ENCODE measurements at places on chromosomes 3 and 15.

DNA sequence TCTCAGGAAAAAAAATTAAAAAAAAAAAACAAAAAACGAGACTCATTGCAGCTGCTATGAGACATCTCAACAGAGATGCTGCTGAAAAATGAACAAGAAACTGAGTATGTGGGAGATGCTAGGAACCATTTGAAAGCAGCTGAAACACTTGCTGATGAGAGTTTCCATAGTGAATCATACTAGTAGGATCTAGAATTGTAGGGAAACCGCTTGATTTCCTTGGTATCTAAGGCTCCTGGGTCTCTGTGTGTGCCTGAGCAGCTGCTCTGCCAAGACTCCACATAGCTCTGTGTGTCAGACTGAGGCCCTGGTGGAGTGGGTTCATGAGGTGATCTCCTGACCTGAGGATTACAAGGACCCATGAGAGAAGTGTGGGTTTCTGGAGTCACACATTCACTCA is 313.4 kb upstream of the NECTIN3 start:
- no peak for DNase-seq

GRCh38 chr3:73096169-73096568 is 34.7 kb downstream of the EBLN2 start:
- DNase-seq, result no peak

GRCh38 chr15:25717127-25717456 is 146.0 kb downstream of the ATP10A start:
- no peak for DNase-seq

- DNase-seq, result no peak
Observed at GRCh38 chr3:119541547-119541946, 17.9 kb downstream of the CD80 start.

DNA sequence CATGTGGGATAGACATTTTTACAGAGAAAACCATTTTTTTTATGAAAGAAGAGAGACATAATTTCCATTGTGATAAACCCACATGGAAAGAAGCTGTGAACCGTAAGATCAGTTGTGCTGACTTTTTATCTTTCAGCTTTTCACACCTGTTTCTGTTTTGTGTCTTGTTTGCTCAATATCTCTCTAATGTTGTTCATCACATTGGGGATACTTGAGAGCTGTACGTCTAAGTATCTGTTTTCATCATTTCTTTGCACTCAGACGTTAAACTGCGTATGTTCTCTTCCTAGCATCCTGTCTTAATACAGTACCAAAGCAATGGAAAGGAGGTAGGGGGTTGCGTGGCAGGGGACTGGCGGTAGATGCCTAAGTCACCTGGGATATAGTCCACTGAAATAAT is 449.0 kb downstream of the NAALADL2 start:
- no peak for DNase-seq

GRCh38 chr3:146517684-146518435 is 26.5 kb downstream of the PLSCR1 start:
- DNase-seq, result no peak

- no peak for DNase-seq
Observed at GRCh38 chr3:173096994-173097785, 43.8 kb downstream of the SPATA16 start.

DNA sequence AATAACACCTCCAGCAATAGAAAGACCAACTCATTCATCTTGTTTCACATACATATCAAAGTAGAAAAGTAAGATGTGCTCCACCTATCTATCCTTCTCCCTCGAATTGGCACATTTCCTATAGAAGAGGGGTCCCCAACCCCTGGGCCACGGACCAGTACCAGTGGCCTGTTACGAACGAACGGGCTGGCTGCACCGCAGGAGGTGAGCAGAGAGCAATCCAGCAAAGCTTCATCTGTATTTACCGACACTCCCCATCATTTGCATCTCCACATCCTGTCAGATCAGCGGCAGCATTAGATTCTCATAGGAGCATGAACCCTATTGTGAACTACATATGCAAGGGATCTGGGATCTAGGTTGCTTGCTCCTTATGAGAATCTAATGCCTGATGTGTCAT is 95.0 kb upstream of the CGNL1 start:
- DNase-seq, result no peak

DNA sequence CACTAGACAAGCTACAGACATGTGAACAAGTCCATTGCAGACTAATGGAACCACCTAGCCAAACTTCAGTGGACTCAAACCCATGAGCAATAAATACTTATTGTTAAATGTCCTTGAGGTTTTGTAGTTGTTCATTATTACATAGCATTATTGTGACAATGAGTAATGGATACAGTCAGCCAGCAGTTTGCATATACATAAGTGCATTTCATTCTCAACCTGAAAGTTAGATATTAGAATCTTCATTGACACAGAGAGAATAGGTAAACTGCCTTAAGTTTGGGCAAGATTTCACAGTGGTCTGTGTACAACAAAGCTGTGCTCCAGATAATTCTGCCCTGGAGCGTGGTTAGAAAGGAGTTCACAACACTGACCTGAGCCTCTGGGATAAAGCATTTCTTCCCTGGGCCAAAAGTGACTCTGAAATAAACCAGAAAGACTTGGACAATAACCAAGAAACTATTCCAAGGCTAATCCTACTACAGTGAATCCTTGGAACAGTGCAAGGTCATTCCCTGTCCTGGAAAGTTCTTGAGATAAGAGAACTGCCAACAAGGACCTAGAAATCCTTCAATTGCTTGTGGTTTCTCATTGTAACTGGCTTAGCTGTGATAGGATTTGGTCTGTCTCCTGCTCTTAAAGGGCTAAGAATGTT is 225.5 kb upstream of the STT3B start:
- DNase-seq, result no peak

GRCh38 chr3:188947401-188948280 is 224.1 kb upstream of the TPRG1 start:
- peak; percentile 80 for DNase-seq

GRCh38 chr15:70387081-70387480 is 289.4 kb upstream of the TLE3 start:
- no peak for DNase-seq

- DNase-seq, result no peak
Observed at GRCh38 chr3:108004647-108005046, 86.2 kb downstream of the CD47 start.

DNA sequence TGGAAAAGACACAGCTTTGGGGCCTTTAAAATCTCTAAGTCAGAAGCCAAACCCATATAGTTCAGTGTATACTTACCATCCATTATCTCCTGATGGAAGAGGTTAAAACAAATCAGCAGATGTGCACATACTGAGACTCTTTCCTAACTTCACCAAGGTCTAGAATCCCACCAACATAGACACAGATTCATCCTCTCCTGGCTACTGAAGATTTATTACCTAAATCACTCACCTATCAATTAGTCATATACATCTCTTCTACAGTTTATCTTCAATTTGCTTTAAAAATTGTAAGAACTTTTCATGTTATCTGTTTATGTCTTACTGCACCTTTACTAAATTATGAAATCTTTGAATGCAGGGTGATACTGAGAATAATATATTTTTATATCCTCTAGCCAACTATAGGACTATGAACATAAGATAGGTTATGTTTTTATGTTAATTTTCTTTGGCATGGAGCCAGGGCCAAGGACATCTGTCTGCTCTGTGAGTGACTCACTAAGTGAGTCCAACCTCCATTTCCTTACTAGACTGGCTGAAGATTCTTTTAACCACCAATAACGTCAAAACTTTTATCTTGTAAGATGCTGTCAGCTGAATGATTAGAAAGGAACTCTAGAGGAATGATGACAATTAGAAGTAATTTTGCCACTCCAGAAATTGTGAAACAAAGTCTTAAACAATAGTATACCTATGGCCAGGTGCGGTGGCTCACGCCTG is 397.6 kb downstream of the FOXP1 start:
- no peak for DNase-seq

DNA sequence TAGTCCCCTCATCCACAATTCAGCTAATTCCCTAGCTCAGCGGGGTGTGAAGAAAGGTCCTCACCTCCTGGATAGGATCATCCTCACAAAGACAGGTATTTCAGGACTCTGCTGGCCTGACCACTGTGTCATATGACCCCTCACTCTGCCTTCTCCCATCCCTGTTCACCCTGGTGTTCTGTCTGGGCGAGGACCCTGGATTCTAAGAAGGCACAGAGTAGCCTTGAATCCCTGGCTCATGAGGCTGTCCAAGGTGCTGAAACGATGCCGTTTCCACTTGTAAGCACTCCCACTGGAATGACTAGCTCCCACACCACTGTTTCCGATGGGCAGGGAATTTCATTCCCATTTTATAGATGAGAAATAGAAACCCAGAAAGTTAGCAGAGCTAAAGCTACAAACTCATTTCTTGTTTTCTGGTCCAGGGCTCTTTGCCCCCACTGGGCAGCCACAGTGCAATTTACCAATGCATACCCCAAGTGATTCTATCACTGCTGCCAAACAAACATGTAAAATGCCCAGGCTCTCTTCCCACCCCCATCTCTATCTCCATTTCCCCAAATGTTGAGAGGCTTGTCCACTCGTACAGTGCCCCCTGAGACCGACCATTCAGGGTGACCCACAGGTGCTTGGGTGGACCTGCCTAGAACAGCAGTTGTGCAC is 83.2 kb downstream of the RAB11A start:
- no peak for DNase-seq

- DNase-seq, result peak; percentile 42
Observed at GRCh38 chr3:56980798-56981390, 79.6 kb upstream of the SPATA12 start.

DNA sequence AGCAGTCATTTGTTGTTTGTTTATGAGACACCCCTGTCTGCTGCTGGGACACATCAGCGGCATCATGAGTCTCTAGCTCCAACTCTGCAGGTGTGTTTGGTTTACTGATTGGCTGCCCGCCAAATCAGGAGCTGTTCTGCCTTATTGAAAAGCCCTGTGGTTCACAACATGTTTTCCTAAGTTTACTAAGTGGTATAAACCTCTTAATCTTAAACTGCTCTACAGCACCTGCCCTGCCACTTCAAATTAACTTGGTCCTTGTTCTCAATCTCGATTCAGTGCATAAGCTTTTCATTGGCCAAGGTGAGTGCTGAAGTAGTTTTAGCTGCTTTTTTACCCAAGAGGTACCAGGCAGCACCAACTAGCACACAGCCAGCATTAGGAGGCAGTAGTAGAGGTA is 77.8 kb upstream of the WDR72 start:
- DNase-seq, result no peak

DNA sequence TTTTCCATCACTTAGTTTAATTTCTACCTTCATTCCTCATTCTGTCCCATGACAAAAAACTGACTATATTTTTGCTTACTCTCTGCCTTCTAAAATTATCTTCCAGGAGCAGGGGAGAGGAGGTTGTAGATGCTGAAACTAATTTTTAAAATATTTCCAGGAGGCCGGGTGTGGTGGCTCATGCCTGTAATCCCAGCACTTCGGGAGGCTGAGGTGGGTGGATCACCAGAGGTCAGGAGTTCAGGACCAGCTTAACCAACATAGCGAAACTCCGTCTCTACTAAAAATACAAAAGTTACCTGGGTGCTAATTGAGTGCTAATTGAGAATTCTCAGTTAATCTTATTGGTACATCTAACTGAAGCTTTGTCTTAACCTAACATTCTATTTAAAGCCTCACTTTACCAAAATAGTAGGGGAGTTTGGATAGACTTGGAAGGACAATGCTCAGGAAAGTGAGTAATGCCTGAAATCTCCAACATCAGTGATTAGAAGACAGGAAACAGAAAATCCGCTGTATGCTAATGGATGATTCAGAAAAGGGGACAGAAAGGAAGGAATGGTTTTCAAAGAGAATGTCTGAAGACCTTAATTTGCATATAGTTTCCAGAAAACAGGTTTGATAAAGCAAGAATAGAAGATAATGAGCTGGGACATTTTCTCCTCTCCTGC is 336.1 kb downstream of the GBE1 start:
- no peak for DNase-seq

GRCh38 chr3:51681453-51681852 is 10.4 kb downstream of the TEX264 start:
- DNase-seq, result no peak

DNA sequence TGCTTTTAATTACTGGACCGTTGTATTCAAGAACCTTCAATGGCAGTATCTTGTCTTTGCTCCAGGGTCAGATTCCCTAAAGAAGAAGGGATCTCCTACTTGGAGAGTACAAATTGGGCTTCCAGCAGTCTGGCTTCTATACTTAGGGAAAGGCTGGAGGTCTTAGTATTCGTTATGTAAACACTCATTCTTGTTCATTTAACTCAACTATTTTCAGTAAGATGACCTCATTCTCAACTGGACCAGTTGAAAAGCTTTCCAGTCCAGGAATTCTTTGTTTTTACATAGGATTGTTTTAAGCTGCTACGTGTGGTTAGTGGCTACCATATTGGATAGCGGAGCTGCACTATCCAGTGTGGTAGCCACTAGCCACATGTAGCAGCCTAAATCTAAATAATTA is 4.6 kb downstream of the SENP5 start:
- no peak for DNase-seq

DNA sequence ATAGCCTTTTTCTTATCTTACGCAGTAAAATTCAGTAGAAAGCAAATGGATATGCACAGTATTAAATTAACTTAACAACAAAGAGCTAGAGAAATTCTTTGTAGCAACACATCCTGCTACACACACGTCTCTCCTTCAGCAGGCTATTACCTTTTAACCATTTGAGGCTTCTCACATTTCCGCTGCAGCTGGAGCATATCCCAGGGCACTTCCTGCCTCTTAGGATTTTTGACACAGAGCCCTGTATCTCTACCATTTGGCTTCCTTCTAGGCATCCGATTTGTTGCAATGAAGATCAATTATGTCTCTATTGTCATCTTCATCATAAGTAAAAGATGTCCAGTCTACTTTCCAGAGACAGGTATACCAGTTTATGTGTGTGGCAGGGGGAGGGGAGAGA is 292.4 kb upstream of the CBLB start:
- DNase-seq, result no peak

- DNase-seq, result no peak
Observed at GRCh38 chr3:177385186-177385585, 187.9 kb upstream of the TBL1XR1 start.

DNA sequence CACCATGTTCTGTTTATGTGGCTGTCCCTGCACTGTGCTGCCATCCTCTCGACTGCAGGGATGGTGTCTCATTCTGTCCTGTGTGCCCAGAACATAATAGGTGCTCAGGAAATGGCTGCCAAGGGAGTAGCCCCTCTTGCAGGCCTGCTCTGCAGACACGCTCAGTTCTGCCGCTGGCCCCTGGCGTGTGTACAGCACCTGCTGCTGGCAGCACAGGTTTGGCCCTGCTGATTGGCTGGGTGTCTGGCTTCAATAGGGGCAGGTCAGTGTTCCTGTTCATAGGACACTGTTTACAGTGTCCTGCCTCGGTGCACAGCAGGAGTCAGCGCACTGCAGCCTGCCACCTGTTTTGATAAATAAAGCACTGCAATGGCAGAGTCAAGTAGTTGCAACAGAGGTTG is 146.9 kb downstream of the DNAJB8 start:
- DNase-seq, result no peak
